ENCODE measurements at places on chromosomes 13 and 19. TPM values are rescaled to one million over a fixed set of nuclear protein-coding genes. Genes with fewer than 3 reads are reported as not detected.

DNA sequence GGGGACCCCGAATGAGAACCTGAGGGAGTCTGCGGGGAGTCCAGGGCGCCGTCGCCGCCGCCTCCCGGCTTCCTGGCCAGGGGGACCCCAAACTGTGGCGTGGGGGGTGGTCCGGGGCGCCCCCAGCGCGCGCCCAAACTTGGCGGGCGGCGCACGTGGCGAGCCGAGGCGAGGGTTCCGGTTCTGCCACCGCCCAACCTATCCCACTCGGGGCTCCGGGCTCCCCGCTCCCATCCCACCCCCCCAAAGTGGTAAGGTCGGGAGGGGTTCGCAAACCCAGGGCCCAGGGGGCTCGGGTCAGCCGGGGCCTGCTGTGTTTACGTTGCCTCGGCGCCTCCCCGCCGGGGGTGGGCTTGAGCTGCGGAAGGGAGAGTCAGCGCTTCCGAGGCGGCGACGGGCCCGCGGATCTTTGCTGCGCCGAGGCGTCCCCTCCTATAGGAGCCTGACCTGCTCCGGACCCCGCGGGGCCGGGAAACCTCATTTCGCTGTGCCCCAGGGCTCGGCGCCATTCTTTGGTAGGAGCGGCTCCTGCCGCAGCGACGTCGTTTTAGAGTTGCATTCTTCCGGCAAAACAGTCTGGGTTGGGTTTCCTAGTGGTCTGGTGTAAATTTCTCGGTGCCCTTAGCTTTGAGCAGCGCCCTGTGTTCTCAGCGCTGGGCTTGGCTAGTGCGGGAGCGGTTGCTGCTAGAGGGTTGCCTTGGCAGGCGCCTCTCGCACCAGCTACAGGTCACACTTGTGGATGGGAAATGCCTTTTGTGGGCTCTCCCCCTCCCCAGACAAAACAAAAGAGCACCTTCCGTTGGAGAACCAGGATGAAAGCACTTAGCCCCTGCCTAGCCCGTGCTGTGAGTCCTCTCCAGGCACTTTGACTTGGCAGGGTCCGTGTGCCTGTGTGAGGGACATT is 1.2 kb downstream of the DAZAP1 start:
- DNase-seq, result peak; percentile 79

- no peak for DNase-seq
These were observed 9.5 kb downstream of the B3GLCT start for GRCh38 chr13:31209172-31209840.

DNA sequence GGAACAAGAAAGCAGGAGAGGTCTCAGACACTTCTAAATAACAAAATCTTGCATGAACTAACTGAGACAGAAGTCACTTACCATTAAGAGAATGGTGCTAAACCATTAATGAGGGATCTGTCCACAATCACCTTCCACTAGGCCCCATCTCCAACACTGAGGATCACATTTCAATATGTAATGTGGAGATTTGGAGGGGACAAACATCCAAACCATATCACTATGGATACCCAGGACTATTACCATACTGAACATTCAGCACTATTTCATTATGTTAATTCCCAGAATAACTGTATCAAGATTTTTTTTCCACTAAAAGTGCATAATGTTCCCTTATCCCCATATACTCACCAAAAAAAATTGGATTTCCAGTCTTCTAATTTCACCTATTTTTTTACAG is 491.8 kb downstream of the LMO7 start:
- no peak for DNase-seq

- peak; percentile 77 for DNase-seq
These were observed at the start of gene SLC25A23 for GRCh38 chr19:6459262-6460098. Gene SLC25A23, minus strand, starts transcription at chr19:6459792. Its CDS starts 164 bp downstream, at chr19:6459628.

- no peak for DNase-seq
These were observed 48.3 kb downstream of the CRYL1 start for GRCh38 chr13:20477394-20477793.

DNA sequence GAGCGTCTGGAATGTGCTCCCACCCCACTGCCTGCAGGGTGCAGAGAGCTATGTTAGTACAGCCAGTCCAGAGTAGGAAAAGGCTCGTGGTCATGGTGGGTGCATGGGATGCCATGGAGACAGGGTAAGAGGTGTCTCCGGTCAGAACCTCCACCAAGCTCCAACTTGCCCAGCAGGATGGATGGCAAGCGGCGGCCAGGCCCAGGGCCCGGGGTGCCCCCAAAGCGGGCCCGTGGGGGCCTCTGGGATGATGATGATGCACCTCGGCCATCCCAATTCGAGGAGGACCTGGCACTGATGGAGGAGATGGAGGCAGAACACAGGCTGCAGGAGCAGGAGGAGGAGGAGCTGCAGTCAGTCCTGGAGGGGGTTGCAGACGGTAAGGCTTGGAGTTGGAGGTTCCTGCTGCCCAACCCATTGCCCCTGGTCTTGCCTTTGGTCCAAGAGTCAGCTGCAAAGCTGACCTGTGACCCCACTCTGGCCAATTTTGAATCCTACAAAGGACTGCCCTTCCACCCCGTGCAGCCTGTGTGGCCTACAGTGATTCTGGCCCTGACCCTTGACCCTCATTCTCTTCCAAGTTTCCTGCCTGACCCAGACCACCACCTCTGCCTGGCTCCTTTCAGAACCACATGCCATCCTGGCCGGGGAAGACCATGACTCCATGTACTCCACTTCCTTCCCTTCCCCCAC is 14.7 kb downstream of the POLD1 start:
- no peak for DNase-seq

DNA sequence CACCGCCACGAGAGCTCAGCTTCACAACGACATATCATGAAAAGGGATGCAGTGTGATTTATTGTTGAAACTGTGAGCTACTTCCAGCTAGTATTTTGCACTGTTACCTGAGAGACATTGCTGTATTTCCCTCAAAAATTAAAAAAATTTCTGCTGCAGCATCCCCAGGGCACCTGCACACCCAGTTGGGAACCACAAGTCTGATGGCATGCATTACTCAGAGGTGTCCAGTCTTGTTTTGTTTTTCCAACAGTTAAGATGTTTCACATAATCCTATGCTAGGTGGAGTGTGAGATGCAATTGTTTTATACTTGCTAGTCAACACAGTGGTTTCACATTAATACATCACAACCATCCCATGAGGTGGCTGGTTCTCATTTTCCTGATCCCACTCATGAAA is 285.2 kb downstream of the SHISA2 start:
- DNase-seq, result no peak

- no peak for DNase-seq
These were observed 44.2 kb downstream of the TBC1D4 start for GRCh38 chr13:75437582-75438318.

DNA sequence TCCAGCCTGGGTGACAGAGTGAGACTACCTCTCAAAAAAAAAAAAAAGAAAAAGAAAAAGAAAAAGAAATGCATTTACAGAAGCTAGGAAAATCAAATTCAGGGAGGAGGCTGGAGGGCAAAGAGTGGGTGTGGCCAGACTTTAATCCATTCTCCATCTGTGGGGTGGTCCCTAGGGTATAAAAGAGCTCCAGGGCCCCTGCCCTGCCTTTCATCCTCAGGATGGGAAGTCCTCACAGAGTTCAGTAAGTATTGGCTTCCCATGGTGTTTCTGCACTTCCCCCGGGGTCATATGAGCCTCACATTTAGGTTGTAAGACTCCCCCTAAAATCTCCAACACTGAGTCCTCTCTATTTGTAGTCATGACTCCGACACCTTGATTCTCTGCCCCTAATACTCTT is 33.0 kb downstream of the DPRX start:
- no peak for DNase-seq

GRCh38 chr19:16585808-16586476 is 13.7 kb upstream of the SLC35E1 start:
- no peak for DNase-seq

- DNase-seq, result no peak
These were observed 22.4 kb upstream of the RNF113B start for GRCh38 chr13:98199480-98199879.

DNA sequence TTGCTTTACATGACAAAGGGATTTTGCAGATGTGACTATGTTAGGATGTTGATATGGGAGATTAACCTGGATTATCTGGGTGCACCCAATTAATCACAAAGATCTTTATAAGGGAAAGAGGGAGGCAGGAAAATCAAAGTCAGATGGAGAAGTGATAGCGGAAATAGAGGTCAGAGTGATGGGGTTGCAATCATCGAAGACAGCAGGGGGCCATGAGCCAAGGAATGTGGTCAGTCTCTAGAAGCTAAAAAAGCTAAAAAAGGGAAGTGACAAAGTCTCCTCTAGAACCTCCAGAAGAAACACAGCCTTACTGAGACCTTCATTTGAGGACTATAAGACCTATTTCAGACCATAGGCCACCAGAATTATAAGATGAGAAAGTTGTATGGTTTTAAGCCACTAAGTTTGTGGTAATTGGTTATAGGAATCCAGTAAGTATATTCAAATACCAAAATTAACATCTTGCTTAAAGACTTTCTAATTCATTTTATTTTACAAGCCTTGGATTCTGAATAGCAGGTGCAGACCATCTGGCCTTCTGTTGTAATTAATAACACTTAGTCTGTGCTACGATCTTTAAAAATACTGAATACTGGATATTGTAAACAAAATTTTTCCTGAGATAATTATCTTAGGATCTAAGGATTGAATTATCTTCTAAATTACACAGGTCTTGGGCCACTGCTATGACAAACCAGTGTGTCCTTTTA is 493.4 kb upstream of the PCDH20 start:
- DNase-seq, result no peak

DNA sequence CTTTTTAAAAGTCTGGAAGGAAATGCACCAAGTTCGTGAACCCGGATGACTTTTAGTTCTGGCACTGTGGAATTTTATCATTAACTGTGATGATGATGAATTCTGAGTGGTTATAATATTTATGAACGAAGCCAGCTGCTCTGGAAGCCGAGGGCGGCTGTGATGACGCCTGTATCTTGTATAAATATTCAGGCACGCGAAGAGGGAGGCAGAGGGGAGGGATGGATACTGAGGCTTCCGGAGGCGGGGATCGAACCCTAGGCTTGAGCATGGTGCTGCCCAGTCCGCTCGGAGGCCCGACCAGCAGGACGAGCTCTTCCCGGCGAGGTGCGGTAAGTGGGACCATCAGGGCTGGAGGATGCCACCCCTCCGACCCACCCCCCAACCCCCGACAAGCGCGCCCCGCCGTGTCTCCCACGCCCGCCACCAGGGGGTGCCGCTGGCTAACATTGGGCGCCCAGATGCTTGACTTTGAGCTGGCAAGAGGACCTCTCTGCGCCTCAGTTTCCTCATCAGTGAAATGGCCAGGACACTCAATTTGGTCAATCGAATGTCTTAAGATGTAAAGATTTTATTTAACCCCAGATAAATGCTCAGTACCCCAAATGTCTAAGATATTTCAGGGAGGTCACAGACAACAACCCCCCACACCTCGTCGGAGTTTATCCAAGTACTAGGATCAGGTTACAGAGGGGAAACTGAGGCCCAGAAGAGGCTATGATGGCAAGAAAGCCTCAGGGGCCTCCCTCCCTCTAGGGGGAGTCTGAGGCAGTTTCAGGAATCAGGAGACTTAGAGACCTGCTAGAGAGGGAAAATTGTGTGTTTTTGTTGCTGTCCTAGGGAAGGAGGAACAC is 4.5 kb upstream of the RAB3A start:
- DNase-seq, result peak; percentile 61

- DNase-seq, result no peak
These were observed 14.6 kb upstream of the RPS15 start for GRCh38 chr19:1423436-1424191.

GRCh38 chr13:110449219-110450015 is 112.1 kb downstream of the RAB20 start:
- no peak for DNase-seq

Gene CLEC17A
- total RNA-seq, result not detected

Gene IRGC
- not detected for total RNA-seq

Gene KLK13
- total RNA-seq, result 0.56 TPM

Gene IGFL3
- not detected for total RNA-seq

Gene CRYL1
- total RNA-seq, result 24.9 TPM

Gene NDUFS7
- 76.7 TPM for total RNA-seq

Gene ACER1
- not detected for total RNA-seq

Gene CLDN10
- total RNA-seq, result 1.6 TPM

Gene GPR12
- not detected for total RNA-seq

Gene ZNF443
- 3.3 TPM for total RNA-seq

Gene SCGB2B2
- total RNA-seq, result 1.5 TPM

Gene S1PR4
- total RNA-seq, result 35.7 TPM

Gene SMARCA4
- total RNA-seq, result 85.0 TPM

Gene KRTDAP
- total RNA-seq, result 0.89 TPM

Gene ENOX1
- 2.0 TPM for total RNA-seq

Gene ZNF44
- 12.8 TPM for total RNA-seq

Gene ZNF829
- 2.6 TPM for total RNA-seq

Gene OR7D2
- 0.59 TPM for total RNA-seq

Measured in lower lobe of right lung (tissue), 2 donors.